Activated T-helper 2 cell treated with anti-CD3 and anti-CD28 coated beads, Interferon-gamma antibody, Interleukin-2, Interleukin-4, amounts not matched to agents 10 μg/mL and 5 μg/mL and 100 μg/mL, durations not matched to agents 14 hours and 24 hours and 36 hours (primary cell): ENCODE measurements at places on chromosomes 4 and X.
A peak's percentile ranks its signal among the peaks of the same experiment; 100 is the strongest.

- no peaks in the 10 kb centered on the region for H3K4me1 ChIP-seq
- no peaks in the 10 kb centered on the region for H3K36me3 ChIP-seq
- DNase-seq, result no peak
- no peaks in the 10 kb centered on the region for H3K27me3 ChIP-seq
- H3K27ac ChIP-seq, result no peak overlapping the region
Observed at GRCh38 chr4:41013746-41014145, 200.6 kb downstream of the APBB2 start.

- no peaks in the 10 kb centered on the region for H3K27me3 ChIP-seq
- no peak for DNase-seq
- H3K4me3 ChIP-seq, result no peak overlapping the region
- no peaks in the 10 kb centered on the region for H3K36me3 ChIP-seq
Observed at GRCh38 chr4:111839141-111839540, 306.1 kb upstream of the FAM241A start.

DNA sequence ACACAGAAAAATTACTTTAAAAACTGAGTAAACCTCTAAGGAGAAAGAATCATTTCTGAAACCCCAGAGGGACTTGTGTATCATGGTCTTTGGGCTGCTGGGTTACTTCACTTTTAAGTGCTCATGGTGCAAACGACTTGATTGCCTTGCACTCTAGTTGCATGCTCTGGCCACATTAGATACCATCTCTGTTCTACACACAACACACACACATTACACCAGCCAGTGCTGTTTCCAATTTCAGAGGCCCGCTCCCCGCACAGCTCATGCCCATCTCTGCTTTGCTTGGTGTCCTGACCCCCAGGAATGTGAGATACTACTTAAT lies 2.1 kb downstream of the PPP3CA start:
- no peak overlapping the region for H3K27ac ChIP-seq
- DNase-seq, result no peak
- H3K36me3 ChIP-seq, result peaks cover 12% of the 10 kb centered on the region
- peaks cover 36% of the 10 kb centered on the region for H3K4me1 ChIP-seq
- H3K4me3 ChIP-seq, result peak overlapping the region; percentile 82

GRCh38 chrX:8447368-8447767 lies 17.3 kb upstream of the VCX3B start:
- no peak overlapping the region for H3K27ac ChIP-seq
- H3K27me3 ChIP-seq, result no peaks in the 10 kb centered on the region
- DNase-seq, result no peak
- no peak overlapping the region for H3K4me3 ChIP-seq
- no peaks in the 10 kb centered on the region for H3K36me3 ChIP-seq

DNA sequence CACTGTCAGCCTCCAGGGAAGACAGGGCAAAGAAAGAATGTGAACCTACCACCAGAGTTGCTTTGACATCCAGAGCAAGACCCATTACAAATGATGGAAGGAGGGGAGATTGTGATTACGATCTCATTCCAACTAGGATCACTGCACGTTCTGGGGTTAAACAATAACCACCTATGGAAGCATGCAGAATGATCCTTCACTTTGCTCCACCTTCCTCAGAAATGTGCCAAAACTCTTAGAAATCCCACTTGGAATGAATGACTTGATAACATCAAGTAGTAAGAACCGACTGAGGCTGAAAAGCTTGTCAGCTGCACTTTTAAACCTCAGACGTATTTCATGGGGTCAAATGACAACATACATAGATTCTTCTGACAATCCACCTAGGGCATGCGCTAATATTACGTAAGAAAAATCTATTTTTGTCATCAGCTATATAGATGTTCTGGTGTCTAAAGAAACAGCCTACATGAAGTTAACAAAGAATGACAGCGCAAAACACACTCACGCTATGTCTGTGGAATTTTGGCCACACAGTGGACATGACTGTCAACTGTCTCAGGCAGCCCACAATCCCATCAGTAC lies 3.5 kb upstream of the STS start:
- H3K36me3 ChIP-seq, result peaks cover 6% of the 10 kb centered on the region
- H3K27me3 ChIP-seq, result no peaks in the 10 kb centered on the region
- no peak overlapping the region for H3K27ac ChIP-seq

GRCh38 chr4:164931551-164932324 lies 45.7 kb downstream of the TRIM61 start:
- no peak overlapping the region for H3K4me3 ChIP-seq
- no peak overlapping the region for H3K27ac ChIP-seq
- no peak for DNase-seq
- no peaks in the 10 kb centered on the region for H3K27me3 ChIP-seq
- H3K36me3 ChIP-seq, result no peaks in the 10 kb centered on the region
- no peaks in the 10 kb centered on the region for H3K4me1 ChIP-seq

DNA sequence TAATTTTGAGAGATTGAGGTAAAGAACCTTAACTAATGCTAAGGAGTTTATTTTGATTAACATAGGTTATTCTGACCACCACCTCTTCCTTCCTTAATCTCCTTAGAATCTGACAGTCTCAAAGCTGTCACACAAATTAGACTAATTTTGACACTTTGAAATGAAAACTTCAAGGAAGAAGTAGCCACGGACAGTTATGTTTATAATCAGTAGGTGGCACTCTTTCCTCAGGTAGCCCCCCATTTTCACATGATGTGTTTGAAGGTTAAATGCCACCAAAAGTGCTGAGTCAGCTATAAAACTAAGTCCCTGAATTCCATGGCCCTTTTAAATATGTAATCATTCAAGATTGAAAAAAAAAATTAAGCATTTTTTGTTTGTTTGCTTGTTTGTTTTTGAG lies 22.4 kb downstream of the TMEM33 start:
- no peaks in the 10 kb centered on the region for H3K27me3 ChIP-seq
- peaks cover 19% of the 10 kb centered on the region for H3K36me3 ChIP-seq
- H3K27ac ChIP-seq, result no peak overlapping the region
- H3K4me1 ChIP-seq, result no peaks in the 10 kb centered on the region
- DNase-seq, result no peak

DNA sequence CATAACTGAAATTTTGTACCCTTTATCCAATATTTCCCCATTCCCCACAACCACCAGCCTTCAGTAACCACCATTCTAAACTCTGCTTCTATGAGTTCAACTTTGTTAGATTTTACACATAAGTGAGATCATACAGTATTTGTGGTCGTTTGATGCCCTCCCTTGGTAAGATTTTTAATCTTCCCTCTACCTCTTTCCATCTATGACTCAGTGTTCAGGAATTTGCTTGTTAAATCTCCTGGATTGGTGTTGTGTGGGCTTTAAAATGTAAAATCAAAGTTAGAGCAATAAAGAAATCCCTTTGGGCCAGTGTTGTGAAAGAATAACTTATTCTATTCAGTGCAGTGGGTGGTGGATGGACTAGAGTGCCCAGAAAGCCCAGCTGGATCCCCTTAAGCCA lies 37.4 kb downstream of the SLC16A2 start:
- H3K4me1 ChIP-seq, result no peaks in the 10 kb centered on the region
- H3K27ac ChIP-seq, result no peak overlapping the region
- H3K27me3 ChIP-seq, result no peaks in the 10 kb centered on the region
- H3K4me3 ChIP-seq, result no peak overlapping the region
- no peaks in the 10 kb centered on the region for H3K36me3 ChIP-seq

- no peak for DNase-seq
- H3K4me3 ChIP-seq, result no peak overlapping the region
- H3K27me3 ChIP-seq, result peaks cover 13% of the 10 kb centered on the region
- no peak overlapping the region for H3K27ac ChIP-seq
- H3K36me3 ChIP-seq, result no peaks in the 10 kb centered on the region
- H3K4me1 ChIP-seq, result peaks cover 2% of the 10 kb centered on the region
Observed at GRCh38 chr4:76078033-76078613, 3.6 kb downstream of the ART3 start.

DNA sequence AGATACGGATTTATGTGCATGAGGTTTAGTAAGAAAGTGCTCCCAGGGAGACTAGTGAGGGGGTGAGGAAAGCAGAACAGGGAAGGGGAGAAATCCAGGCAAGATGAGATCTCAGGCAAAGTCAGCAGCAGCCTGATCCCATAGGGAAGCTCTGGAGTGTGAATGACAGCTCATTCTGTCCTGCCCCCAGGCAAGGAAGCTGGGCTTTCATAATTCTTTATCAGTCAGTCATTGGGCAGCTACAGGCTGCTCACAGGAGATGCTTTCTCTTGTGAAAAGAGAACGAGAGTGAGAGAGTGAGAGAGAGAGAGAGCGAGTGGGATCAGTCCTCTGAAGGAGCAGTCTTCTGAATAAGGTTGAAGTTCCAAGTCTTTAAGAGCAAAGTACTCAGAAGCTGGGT lies 48.1 kb downstream of the SRPX start:
- no peaks in the 10 kb centered on the region for H3K4me1 ChIP-seq
- H3K27me3 ChIP-seq, result no peaks in the 10 kb centered on the region
- H3K36me3 ChIP-seq, result no peaks in the 10 kb centered on the region

DNA sequence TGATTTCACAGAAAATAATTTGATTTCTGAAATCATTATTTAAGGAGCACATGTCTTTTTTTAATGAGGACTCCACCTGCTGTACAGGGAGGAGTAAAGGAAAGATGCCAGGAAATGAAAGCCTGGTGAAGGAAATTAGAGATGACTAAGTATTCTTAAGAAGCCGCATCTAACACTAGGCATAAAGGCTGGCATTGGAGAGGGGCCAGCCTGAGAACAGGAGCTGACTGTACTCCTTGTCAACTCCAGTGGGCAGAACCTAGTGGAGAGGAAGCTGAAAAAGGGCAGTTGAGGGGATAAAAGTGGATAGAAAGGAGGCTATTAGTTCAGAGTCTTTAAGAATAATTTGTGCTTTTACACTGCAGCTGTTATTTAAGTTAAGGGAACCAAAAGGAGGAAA lies 393.0 kb downstream of the PPP1R2C start:
- H3K27me3 ChIP-seq, result no peaks in the 10 kb centered on the region
- no peak overlapping the region for H3K4me3 ChIP-seq
- H3K27ac ChIP-seq, result no peak overlapping the region
- no peaks in the 10 kb centered on the region for H3K4me1 ChIP-seq
- no peak for DNase-seq

DNA sequence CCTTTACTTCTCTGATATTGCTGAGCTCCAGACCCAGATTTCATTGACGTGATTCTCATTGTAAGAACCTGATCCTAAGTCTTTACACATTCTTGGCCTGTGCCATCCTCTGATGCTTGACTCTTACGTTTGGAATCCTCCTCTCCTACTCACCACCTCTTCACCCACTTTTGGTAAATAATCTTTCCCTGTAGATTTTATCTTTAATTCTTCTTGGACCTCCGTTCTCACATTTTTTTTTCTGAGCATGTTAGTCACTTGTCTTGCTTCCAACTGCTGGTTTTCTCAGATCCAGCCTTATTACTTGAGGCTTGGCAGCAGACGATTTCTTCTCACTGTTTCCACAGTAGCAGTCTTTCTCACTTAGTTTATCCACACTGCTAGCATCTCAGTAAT lies 12.4 kb upstream of the SH3RF1 start:
- H3K27me3 ChIP-seq, result peaks cover 15% of the 10 kb centered on the region
- H3K36me3 ChIP-seq, result no peaks in the 10 kb centered on the region
- no peak overlapping the region for H3K27ac ChIP-seq
- no peak for DNase-seq
- H3K4me3 ChIP-seq, result no peak overlapping the region

DNA sequence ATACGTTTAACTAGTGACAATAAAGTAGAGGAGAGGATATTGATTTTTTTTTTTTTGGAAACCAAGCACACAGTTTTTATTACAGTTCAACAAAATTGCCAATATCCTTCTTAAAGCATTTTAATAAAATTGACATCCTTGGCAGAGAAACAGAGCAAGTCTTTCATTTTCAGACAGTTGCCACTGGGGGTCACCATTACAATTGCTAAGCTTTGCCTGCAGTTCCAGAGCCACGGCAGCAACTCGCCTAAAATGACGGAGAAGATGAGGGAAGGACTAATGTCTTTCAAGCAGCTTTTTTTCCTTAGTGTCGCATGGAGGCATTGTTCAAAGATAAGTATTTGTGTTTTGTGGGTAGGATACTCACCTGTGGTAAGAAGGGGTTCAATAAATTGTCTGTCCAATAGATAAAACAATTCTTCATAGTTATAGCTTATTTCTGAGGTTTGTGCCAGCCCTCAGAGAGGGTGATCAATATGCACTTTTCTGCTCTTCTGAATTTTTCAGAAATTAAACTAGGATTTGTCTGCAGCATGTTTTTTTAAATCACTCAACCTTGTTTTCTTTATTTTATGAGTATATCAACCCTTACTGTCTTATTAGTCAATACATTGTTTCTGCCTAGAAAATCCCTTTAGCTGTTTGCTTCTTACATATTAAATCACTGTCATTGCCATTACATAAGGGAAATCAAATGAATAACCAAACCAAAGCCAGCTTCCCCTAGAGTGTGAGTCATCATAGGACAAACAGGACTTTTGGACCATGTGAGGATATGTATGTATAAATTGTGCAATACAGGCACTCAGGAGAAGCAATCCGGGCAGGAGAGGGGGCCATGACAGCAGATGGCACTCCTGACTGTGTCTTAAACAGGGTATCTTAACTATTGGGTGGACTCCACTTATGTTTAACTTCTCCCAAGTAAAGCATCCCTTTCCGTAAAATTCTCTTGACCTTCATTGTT lies 508.1 kb upstream of the ARX start:
- no peak for DNase-seq
- H3K36me3 ChIP-seq, result no peaks in the 10 kb centered on the region
- no peaks in the 10 kb centered on the region for H3K27me3 ChIP-seq
- no peak overlapping the region for H3K4me3 ChIP-seq
- H3K27ac ChIP-seq, result no peak overlapping the region
- H3K4me1 ChIP-seq, result no peaks in the 10 kb centered on the region

- no peak for DNase-seq
- H3K36me3 ChIP-seq, result no peaks in the 10 kb centered on the region
- H3K4me3 ChIP-seq, result peak overlapping the region; percentile 67
- peaks cover 5% of the 10 kb centered on the region for H3K4me1 ChIP-seq
Observed at GRCh38 chrX:276581-277201, 4.5 kb upstream of the PLCXD1 start.

DNA sequence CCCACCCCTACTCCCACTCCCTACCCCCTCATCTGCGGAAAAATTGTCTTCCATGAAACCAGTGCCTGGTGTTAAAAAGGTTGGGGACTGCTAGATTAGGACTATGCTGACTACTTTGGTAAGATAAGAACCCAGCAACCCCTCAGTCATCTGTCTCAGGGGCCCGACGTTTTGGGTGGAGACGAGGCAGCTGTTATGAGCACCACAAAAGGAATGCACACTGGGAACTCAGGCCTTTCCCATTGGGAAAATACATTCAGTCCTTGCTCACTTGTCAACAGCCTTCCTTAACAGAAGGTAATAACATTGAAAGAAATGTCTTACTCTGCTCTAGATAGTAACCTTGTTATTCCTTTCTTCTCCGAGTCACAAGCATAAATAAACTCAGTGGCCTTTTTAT lies 310.8 kb downstream of the AFF2 start:
- no peak overlapping the region for H3K4me3 ChIP-seq
- no peaks in the 10 kb centered on the region for H3K4me1 ChIP-seq
- no peaks in the 10 kb centered on the region for H3K27me3 ChIP-seq
